ENCODE measurements at places on chromosomes 11 and 22.

- no peak for DNase-seq
Observed at GRCh38 chr22:40597526-40598430, 38.7 kb downstream of the MRTFA start.

DNA sequence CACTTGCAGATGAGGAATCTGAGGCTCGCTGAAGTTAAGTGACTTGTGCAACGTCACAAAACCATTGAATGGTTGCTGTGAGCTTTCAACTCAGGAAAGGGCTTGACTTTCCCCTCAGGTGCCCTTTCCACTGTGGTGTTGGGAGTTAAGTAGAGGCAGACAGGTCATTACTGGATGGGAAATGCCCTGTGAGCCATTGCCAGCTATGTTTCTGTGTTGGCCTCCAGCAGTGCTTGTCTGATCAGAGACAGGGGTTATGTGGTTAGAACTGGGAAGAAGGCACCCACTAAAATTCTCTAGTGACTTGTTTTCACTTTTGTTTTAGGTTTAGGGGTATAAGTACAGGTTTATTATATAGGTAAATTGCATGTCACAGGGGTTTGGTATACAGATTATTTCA lies 96.6 kb downstream of the FDX1 start:
- no peak for DNase-seq

- DNase-seq: no peak
Observed at GRCh38 chr11:120403966-120404365, 67.8 kb downstream of the ARHGEF12 start.

DNA sequence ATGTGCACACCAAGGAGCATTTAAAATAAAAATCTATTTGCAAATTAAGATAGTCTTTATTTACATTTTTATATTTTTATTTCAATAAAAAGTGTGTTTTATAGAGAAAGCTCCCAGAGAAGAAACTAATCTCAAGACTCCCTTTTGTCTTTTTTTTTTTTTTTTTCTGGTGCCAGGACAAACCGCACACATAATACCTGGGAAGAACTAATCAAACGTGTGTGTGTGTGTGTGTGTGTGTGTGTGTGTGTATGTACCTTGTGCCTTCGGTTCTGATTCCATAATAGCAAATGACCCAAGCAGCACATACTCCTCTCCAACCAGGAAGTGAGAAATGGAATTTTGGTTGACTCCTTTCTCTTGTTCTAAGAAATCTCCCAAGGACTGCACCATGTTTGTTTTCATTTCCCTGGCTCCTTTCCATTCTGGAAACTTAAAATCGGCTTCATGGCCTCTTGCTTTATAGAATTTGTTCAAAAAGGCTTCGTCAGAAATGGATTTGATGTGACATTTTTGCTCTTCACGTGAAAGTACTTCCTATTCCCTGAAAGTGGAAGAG lies 65.3 kb downstream of the ST3GAL4 start:
- no peak for DNase-seq

DNA sequence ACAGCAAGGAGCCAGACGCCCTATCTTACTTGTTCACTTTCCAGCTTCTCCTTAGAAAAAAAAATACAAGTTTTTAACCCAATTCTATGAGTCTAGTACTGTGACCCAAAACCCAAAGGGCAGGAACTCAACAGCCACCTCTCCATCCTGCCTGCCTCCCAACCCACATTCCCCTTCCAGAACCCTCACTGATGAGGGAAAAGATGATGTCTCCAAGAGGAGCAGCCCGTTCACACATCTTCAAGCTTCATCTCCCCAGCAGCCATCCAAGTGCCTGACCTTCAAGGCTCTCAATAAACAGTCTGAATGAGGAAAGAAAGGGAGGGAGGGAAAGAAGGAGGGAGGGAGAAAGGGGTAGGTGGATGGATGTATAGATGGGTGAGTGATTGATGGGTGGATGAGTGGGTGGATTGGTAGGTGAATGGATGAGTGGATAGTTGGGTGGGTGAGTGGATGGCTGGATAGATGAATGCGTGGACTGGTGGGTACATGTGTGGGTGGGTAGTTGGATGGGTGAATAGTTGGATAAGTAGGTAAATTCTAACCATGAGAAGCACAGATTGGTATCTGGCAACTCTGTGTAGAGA lies 50.4 kb downstream of the IGLL5 start:
- no peak for DNase-seq

DNA sequence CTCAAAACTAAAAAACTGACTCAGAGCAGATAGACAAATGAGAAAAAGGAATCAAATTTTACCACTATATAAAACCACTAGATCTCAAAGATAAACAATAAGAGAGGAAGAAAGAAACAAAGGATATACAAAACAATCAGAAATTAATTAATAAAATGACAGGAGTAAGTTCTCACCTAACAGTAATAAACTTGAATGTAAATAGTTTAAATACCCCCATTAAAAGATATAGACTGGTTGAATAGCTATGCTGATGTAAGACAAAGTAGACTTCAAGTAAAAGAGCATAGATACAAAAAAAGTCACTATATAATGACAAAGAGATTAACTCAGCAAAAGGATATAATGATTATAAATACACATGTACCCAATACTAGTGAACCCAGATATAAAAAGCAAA lies 72.3 kb upstream of the GNAZ start:
- DNase-seq: no peak

GRCh38 chr22:27057717-27058116 lies 400.3 kb downstream of the MIAT start:
- DNase-seq: no peak

DNA sequence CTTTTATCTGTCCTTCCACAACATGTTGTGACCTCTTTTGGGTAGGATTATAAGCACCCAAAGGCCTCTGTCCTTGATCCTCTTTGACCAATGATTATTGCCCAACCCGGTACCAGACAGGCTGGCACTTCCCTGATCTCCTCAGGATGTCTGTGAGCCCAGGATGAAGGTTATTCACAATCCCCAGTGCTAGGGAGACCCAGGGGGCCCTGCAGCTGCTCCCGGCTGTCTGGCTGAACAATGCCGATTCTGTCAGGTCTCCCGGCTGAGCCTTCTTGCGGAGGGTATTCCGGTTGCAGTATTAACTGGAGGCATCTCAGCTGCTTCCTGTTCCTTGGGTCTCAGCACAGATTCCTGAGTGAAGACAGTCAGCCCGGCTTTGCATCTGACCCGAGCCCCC lies 71.2 kb upstream of the CDON start:
- DNase-seq: no peak

DNA sequence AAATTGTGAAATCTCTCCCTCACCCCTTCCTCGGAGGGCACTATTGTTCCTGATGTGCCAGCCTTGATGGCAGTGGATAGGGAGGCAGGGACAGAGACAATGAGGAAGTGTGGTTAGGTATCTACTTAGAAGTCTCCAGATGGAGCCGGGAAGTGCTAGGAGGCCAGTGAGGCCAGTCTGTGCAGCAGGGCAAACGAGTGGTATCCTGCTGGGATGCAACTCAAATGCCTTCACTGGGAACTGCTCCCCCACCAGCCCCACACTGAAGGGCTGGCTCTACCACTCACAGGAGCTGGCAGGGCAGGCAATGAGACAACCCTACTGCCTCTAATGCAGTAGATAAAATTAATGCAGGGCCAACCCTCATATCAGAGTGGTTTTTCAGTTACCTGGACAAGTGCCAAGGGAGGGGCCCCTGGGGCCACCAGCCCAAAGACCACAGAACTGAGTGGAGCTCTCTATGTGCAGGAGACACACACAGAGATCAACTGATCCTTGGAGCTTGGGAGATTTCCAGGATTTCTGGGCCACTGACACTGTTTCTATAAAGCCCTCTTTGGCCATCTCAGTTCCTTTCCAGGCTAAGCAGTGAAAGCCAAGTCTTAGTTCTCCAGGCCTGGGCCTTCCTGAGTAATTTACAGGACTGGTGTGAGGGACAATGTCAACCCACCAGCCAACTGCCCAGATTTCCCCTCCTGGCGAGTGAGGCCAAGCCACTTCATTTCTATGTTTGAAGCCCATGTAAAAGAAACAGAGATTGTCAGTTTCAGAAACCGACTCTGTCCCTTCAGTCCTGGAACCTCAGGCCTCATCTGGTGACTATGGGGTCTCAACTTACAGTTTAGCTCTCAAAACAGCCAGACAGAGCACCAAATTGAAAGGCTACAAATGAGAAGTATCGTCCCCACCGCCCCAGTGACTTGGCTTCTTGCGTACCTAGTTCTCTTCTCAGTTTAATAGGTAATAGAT lies 4.1 kb downstream of the MIF start:
- no peak for DNase-seq

DNA sequence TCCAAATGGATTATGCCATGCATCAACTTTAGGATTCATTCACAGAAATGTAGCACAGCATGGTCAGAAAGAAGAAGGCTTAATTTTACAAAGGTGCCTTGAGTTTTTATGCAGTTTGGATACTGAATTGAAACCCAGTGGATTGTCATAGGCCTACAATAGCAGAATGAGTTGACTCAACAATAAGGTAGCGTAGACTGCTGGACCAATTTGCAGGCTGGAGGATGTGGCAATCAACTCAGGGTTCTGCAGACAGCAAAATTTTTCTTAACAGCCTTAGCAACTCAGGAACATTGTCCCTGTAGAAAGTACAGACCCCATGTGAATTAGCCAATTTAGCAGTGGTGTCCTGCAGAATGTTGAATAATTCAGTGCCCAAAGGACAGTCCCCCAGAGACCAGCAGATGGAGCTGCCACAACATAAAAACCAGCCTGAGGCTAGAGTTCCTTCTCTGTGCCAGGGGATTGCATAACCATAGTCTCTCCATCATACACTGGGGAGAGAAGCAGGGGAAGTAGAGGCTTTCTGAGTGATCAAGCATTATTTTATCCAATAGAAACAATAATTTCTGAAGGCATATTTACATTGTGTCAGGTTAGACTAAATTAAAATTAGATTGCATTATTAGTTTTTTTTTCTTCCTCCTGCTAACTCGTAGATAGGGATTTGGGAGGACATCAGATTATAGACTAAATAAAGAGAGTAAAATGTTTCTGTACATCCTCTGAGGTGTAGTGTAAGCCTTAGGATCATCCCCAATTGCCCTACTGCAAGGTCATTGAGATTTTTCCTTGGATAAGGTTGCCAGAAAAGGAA lies 20.3 kb upstream of the MRPL17 start:
- DNase-seq: no peak

- no peak for DNase-seq
Observed at GRCh38 chr22:22180738-22181285, 63.8 kb upstream of the VPREB1 start.

- no peak for DNase-seq
Observed at GRCh38 chr11:120128392-120129119, 9.4 kb downstream of the TRIM29 start.

DNA sequence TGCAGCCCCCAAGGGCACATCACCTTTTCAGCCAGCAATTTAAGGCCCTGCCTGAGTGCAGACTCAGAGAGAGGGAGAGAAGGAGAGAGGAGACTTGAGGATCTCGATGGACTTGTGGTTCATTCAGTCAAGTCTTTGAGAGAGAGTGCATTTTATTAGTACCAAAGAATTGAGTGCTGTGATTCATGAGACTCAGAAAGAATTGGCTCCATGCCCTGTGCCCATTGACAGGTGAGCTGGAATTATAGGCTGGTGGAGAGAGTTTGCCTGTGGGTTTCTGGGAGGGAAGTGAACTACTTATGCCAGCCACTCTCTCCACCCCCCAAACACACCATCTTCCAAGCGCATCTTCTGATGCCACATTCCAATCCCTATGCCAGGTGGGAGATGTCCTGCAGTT lies 236.8 kb downstream of the MN1 start:
- DNase-seq: no peak

GRCh38 chr11:108032800-108033199 lies 24.1 kb downstream of the CUL5 start:
- no peak for DNase-seq

GRCh38 chr11:111718436-111718835 lies 47.8 kb downstream of the PPP2R1B start:
- no peak for DNase-seq

DNA sequence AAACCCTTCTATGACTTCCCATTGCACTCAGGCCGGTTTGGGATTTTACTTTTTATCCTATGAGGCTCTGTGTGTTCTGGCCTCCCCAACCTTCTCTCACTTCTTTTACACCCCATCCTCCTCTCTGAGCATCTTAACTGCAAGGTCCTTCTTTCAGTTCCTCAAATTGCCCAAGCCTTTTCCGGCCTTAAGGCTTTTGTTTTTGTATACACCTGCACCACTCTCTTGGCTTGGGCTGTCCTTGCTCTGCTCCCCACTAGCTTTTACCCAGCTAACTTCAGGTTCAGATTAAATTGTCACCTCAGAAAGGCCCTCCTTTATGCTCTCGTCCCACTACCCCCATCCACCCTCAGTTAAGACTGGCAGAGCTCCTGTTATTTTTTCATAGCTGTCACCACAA lies 55.5 kb downstream of the FAM83F start:
- no peak for DNase-seq

DNA sequence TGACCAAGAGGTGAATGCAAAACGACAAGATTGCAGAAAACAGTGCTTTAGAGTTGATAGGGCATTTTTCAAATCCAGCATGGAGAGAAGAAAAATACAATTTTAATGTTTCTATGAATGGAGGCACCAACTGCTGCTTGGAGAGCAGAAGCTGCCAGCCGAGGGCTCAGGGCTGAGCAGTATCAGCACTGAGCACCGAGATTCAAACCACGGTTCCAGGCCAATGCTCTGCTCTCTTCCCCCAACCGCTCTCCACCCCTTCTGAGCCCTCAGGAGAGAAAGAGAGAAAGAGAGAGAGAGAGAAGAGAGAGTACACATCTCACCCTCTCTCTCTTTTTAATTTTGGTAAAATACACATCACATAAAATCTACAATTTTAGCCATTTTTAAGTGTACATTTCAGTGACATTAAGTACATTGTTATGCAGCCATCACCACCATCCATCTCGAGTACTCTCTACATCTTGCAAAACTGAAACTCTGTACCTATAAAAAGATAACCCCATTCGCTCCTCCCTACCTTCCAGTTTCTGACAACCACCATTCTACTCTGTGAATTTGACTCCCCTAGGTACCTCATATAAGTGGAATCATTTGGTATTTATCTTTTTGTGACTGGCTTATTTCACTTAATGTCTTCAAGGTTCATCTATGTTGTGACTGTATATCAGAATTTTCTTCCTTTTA lies 333.3 kb downstream of the MIAT start:
- DNase-seq: no peak

DNA sequence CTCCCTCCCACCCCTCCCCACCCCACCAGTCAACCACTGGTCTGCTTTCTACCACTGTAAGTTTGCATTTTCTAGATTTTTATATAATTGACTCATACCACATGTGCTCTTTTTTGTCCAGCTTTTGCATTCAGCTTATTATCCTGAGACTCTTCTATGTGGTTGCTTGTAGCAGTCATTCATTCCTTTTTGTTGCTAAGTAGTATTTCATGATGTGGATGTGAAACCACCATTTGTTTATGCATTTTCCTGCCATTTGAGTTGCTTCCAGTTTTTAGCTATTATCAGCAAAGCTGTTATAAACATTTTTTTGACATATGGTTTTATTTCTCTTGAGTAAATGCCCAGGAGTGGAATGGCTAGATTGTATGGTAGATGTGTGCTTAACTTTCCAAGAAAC lies 77.0 kb upstream of the FGF3 start:
- DNase-seq: no peak

All from stimulated activated naive CD8-positive, alpha-beta T cell treated with anti-CD3 and anti-CD28 coated beads, Interleukin-15, amount 100 ng/mL, for 72 hours (primary cell).